ENCODE measurements at places on chromosomes 7 and 10.

DNA sequence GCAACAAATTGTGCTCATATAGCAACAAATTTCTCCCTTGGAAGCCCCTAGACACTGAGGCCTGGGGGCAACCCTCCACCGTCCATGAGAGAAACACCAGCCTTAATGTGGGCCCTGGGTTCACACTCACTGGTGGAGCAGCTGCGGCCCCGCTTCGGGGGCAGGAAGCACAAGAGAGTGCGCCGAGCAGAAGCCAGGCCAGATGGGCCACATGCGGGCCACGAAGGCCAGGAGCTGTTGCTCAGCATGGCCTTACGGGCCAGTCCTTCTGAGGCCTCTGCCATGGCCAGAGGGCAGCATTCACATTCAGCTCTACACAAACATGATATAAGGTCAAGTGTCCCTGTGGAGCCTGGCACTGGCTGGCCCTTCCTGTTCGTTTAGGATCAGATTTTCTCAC is 60.0 kb upstream of the VIPR2 start:
- no peak for DNase-seq

GRCh38 chr7:25949736-25950487 is 202.1 kb upstream of the NFE2L3 start:
- no peak for DNase-seq

DNA sequence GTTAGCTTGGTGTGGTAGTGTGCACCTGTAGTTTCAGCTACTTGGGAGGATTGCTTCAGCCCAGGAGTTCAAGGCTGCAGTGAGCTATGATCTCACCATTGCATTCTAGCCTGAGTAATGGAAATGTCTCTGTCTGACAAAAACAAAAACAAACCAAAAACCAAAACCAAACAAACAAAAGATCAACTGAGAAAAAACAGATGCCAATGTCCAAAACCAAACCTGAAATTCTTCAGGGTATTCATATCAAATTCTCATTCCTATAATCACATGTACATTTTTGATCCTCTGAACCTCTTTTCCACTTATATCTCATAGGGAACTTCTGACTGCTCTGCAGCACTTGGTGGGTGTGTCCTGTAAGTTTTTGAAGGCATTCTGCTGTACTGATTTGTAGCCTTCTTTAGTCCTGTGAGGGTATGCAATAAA is 87.0 kb downstream of the CDK6 start:
- DNase-seq, result no peak

DNA sequence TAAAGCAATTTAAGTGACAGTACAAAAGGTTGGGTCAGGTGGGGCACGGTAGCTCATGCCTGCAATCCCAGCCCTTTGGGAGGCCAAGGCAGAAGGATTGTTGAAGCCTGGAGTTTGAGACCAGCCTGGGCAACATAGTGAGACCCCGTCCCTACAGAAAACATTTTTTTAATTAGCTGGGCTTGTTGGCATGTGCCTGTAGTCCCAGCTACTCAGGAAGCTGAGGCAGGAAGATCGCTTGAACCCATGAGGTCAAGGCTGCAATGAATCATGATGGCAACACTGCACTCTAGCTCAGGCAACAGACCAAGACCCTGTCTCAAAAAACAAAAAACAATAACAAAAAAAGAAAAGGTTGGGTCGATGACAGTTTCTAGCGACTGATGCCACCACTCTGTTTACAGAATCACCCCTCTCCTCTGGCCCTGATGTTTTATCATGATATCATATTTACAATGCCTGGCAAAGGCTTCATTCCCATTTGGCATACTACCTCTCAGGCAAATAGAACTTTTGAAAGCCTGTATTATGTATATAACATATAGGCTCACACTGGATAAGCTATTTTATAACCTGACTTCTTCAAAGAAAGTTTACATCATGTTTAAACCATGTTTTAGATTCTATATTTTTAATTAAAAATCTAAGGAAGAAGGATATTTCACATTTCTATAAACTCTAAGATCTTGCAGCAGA is 558 bp upstream of the ABCC2 start:
- DNase-seq, result no peak

DNA sequence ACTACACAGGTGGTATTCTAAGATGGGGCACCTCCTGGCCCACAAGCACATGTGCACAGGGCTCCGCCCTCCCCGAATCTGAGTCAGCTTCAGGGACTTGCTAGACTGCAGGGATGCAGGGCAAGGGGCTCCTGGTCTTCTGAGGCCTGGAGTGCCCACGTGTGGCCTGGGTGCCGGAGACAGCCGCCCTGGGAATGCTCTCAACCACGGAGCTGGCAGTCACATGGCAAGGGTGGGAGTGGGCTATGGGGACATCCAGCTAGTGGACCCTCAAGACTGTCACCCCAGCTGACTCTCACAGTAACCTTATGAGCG is 42.7 kb downstream of the CFAP46 start:
- DNase-seq, result no peak

DNA sequence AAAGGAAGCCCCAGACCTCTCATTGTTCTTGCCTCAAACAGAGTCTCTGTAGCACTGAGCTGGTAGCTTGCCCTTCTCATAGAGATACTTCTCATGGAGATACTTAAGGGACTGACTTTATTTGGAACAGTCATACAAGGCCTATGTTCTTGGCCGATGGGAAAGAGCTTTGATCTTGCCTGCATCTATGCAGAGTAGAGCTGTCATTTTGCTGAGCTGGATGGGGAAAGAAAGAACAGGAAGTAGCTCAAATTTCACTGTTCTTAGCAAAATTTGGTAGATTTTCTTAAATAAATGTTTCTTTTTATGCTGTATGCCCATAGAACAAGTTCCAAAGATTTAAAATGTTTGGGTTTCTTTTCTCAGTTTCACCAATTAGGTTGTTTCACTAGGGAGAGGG is 119.3 kb upstream of the SEC61G start:
- DNase-seq, result no peak

DNA sequence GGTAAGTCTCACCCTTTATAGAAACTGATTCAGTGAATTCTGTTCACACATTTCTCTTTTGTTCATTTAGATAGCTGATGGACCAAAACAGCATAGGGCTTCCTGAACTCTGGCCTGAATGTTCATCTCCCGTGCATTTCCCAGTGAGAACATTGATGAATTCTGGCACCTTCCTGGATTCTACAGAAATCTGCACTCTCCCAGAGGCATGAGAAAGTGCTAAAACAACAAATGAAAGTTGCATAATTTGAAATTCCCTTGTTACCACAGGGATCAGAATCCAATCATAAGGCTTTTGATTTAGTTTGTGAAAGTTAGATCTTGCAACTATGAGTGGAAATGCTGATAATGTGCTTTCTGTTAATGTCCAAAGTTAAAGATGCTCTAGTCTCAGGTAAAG is 29.7 kb upstream of the SCIN start:
- no peak for DNase-seq

DNA sequence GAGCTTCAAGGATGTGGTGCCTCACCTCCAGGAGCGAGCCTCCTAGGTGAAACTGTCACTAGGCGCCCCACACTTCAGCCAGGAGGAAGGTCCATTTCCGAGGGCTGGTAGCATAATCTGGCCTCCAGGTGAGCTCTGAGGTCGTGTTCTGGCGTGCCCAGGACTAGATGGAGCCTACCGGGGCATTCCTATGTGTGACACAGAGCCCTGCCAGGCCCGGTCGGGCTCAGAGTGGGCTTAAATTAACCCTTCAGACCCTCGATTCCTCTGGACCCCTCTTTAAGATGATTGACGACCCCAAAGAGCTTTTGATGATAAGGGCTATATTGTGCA is 233.1 kb downstream of the EBF3 start:
- DNase-seq, result no peak

- no peak for DNase-seq
Observed at GRCh38 chr7:99072126-99072525, 71.8 kb downstream of the SMURF1 start.

- DNase-seq, result peak; percentile 78
Observed at GRCh38 chr7:42338231-42338915, 101.4 kb upstream of the GLI3 start.

DNA sequence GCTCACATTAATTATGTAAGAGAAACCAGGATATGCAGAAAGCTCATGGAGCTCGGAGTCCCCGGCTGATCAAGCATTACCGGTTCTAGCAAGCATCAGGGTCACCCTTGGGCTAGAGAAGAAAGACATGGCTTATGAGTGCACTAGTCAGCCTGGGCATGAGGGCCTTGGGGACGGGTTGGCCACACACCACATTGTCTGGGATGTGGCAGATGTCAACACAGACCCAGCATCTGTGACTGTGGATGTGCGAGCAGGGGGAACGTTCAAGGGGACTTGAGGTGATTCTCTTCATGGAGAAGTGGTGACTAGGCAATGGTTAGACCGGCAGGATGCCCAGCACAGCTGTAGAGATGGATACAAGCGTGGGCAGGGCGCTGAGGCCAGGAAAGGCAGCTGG is 13.7 kb downstream of the ZMIZ2 start:
- DNase-seq, result no peak

- no peak for DNase-seq
Observed at GRCh38 chr7:46603780-46604179, 682.7 kb upstream of the IGFBP3 start.

DNA sequence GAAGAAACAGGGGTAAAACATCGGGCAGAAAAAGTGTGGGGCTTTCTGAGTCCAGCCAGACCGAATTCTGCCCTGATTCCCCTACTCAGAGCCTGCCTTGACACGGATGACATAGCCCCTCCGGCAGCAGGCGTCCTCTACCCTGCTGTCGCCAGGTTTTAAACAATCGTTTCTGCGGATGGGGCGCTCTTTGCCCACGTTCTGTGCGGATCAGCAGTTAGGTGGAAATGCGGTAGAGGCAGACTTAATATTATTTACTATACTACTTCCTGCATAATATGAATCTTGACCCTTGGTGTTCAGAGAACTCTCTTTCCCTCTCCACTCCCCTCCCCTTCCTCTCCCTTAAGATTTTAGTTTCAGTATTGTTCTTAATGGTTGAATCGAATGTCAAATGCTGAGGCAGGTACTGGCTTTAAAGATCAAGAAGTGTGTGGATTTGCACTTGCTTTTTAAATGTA is 2.4 kb downstream of the GATA3 start:
- DNase-seq, result no peak

DNA sequence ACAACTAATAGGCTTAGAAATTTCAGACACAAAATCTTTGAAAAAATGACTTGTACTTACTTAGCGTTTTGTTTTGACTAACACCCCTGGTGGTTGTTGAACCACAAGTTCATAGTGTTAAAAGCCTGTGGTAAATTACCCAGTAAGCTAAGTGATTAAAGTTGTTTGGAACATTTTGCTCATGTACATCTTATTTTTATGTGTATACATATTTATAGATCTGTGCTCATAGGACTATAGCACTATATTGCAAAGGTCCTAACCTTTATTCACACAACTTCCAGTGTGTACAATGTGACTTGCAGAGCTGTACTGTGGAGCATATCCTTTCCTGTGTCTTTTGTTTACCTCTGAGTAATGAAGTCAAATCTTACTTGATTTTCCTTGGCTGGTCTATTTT is 79.6 kb downstream of the BMPR1A start:
- no peak for DNase-seq

- DNase-seq, result no peak
Observed at GRCh38 chr7:46932306-46932675, 649.6 kb downstream of the TNS3 start.

DNA sequence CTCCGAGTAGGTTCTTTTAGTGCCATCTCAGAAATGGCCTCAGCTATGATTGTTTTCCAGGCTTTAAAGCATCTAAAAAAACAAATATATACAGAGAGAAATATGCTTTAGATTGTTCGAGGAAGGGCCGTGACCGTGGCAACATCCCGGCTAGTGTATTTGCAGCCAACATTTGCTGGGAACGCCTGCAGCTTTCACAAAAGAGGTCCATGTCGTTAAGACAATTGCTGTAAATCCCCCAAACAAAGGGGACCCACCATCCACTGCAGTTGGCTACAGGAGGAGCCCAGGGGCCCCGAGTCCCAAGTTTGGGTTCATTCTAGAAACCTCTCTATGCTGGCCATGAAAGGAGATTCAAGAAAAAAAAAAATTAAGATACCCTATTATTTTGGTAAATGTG is 152.8 kb upstream of the TCF7L2 start:
- no peak for DNase-seq

- DNase-seq, result no peak
Observed at GRCh38 chr7:22860337-22860736, 37.7 kb upstream of the TOMM7 start.

DNA sequence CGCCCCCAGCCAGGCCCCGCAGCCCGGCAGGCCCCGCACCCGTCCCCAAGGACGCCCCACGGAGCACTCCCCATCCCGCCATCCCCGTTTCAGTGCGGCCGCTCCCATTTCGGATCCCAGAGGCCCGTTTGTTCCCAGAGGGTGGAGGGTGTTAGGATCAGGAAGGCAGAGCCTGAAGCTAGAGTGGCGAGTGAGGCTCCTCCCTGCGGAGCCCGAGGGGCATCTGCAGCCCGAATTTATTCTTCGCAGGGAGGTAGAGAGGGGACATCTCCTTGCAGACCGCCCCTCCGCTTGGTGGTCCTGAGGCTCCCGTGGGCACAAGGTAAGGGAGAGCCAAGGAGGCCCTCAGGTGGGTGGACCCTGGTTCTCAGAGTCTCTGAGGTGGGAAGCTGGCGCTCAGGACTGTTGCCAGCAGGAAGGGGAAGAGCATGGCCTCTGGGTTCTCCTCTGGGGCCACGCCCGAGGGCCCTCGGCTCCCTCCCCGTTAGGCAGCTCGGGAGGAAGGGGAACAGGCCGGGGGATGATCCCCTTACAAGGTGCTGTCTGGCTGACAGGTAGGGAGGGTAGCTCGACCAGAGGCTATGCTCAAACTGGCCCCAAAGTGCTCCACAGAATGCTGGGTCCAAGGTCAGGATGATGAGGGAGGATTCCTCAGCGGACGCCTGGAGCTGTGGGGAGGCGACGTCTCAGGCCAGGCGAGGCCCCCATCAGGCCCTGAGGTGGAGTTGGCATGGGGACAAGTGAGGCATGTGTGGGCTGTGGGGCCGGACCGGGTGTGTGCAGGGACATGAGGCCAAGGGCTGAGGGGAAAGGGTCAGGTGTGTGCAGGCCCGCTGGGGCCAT is 17.4 kb downstream of the POLL start:
- no peak for DNase-seq

All from fibroblast of skin of left biceps (primary cell).